ENCODE measurements at places on chromosomes 2 and 18. TPM values are rescaled to one million over a fixed set of nuclear protein-coding genes. Genes with fewer than 3 reads are reported as not detected.
A peak's percentile ranks its signal among the peaks of the same experiment; 100 is the strongest.

Gene UGT1A3
- total RNA-seq, result not detected

DNA sequence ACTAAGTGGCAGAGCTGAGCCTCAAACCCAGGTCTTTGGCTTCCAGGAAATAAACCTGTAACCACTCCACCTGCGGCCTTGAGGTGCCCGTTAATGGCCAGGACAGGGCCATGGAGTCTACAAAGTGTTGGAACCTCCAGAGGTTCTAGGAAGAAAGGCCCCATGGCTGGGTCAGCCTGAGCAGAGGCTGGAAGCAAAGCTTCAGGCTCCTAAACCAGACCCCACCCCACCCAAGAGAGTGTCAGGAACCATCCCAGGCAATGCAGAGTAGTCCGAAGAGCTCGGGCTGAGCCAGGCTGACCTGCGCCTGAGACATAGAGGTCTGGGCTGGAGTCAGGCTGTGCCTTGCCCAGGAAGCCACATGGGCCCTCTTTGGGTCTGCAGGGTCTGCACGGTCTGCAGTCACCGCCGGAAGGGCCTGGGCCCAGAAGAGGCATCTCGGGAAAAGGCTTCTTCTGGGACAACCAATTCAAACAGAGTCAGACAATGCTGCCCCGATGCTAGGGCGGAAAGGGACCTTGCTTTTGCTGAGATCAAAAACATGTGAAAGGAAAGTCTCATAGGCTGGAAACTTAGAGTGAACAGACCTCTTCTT lies 6.4 kb downstream of the CIB4 start:
- no peak overlapping the region for H3K27ac ChIP-seq
- no peak for DNase-seq

Gene AQP12B
- not detected for total RNA-seq

GRCh38 chr2:240286596-240286995 lies 146.1 kb upstream of the OTOS start:
- H3K27ac ChIP-seq, result no peak overlapping the region
- no peaks in the 10 kb centered on the region for H3K27me3 ChIP-seq
- H3K4me1 ChIP-seq, result no peaks in the 10 kb centered on the region
- no peak overlapping the region for H3K4me3 ChIP-seq

Gene REG1A
- not detected for total RNA-seq

GRCh38 chr2:207254591-207255464 lies 89.1 kb upstream of the KLF7 start:
- no peaks in the 10 kb centered on the region for H3K27me3 ChIP-seq
- H3K4me3 ChIP-seq, result no peak overlapping the region
- no peaks in the 10 kb centered on the region for H3K36me3 ChIP-seq
- H3K27ac ChIP-seq, result no peak overlapping the region

DNA sequence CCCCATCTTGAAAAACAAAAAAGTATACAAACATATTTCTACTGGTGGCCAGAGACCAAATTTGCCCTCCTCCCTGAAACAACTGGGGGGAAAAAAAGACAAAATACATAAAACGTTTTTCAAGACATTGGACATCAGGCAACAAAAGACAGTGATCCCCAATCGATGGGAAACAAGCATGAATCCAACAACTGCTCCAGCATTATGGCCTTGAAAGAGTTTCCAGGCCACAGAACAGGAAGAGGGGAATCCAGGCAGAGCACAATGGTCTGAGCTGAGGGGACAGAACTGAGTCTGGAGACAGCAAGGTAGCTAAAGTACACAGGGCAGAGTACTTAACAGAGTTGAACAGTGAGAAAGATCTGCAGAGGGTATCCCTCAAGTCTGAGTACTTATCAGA lies 4.4 kb downstream of the CCDC88A start:
- H3K36me3 ChIP-seq, result peaks cover 2% of the 10 kb centered on the region
- peaks cover 19% of the 10 kb centered on the region for H3K4me1 ChIP-seq
- H3K27ac ChIP-seq, result no peak overlapping the region
- H3K4me3 ChIP-seq, result no peak overlapping the region

- no peaks in the 10 kb centered on the region for H3K36me3 ChIP-seq
- no peak overlapping the region for H3K27ac ChIP-seq
- H3K27me3 ChIP-seq, result no peaks in the 10 kb centered on the region
- H3K4me3 ChIP-seq, result no peak overlapping the region
- no peaks in the 10 kb centered on the region for H3K4me1 ChIP-seq
- no peak for DNase-seq
Measured at GRCh38 chr2:235413064-235413463, 80.8 kb upstream of the AGAP1 start.

DNA sequence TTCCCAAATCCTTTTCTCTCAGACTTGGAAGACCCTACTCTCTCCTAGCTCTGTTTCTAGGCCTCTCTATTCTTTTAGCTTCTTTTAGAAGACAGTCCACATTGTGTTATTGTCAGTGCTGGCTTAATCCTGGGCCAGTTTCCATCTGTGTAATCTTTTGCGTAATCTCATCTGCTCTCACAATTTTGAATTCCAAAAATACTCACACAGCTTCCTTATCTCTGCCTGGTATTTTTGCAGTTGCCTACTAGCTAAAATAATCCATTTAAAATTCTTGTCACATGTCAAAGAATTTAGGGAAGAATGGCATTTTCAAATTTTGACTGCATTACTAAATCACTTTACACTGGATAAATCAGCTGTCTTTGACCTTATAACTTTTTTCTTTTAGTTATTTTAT lies 200.6 kb upstream of the MEX3C start:
- H3K36me3 ChIP-seq, result no peaks in the 10 kb centered on the region
- no peak overlapping the region for H3K27ac ChIP-seq
- no peak for DNase-seq
- H3K4me3 ChIP-seq, result no peak overlapping the region

GRCh38 chr2:107325981-107326786 lies 440.2 kb upstream of the ST6GAL2 start:
- H3K36me3 ChIP-seq, result no peaks in the 10 kb centered on the region
- no peaks in the 10 kb centered on the region for H3K27me3 ChIP-seq
- H3K4me3 ChIP-seq, result no peak overlapping the region
- DNase-seq, result no peak
- H3K27ac ChIP-seq, result no peak overlapping the region

DNA sequence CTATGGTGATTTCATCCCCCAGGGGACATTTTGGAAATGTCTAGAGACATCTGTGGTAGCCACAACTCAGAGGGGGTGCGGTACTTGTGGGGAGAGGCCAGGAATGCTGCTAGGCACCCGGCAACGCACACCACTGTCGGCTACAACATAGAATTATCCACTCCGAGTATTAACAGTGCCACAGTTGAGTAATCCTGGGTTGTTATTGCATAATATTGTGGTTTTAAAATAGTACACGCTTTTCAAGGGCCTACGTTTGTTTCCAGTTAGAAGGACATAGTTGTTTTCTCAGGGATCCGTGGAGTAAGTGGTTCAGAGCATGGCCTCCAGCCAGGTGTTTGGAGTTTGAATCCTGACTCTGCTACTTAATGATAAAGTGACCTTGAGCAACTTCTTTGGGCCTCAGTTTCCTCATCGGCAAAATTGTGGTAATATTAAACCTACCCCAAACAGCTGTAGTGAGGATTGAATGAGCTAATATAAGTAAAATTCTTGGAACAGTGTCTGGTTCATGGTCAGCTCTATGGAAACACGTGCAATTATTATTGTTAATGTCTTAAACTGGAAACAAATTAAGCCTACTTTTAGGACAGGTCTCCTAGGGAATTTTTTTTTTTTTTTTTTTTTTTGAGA lies 24.5 kb downstream of the CYP27A1 start:
- no peaks in the 10 kb centered on the region for H3K27me3 ChIP-seq
- peak; percentile 100 for DNase-seq
- peak overlapping the region; percentile 79 for H3K27ac ChIP-seq

Gene ZSWIM2
- total RNA-seq, result not detected

- peaks cover 18% of the 10 kb centered on the region for H3K4me1 ChIP-seq
- H3K27ac ChIP-seq, result no peak overlapping the region
- H3K36me3 ChIP-seq, result peaks cover 66% of the 10 kb centered on the region
- no peaks in the 10 kb centered on the region for H3K27me3 ChIP-seq
Measured at GRCh38 chr2:3580449-3580848, 5.4 kb downstream of the RPS7 start.

DNA sequence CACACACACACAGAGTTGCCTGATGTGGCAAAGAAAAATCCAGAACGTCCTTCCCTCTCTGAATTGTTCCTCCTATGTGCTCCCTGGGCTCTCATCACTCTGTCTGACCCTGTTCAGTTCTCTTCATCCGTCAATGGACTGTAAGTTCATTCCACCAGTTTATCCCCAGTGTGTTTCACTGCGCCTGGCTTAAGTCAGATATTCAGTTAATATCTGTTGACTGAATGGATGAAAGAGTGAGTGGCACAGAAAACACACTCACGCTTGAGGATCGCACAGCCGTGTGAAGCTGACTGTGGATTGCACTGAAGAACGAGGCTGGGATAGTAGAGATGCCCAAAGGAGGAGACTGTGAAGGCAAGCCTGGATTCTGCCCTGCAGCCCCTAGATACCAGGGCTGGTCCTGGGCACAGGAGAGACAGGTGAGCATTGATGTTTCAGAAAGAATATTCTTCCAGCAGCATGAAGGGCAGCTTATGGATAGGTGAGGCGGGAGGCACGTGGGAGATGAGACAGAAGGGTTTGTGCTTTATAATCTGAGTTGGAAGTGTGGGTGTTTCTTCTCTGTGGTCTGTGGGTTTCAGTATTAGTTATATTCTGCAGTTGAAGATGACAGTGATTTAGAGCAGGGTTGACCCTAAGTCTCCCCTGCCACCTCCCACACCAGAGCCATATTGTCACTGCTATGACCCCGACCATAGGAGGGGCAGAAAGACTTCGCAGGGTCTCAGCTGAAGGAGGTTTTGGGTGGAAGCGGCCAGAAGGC lies 129.9 kb downstream of the SOCS6 start:
- no peak overlapping the region for H3K4me3 ChIP-seq
- no peaks in the 10 kb centered on the region for H3K27me3 ChIP-seq
- no peak overlapping the region for H3K27ac ChIP-seq
- no peaks in the 10 kb centered on the region for H3K36me3 ChIP-seq

GRCh38 chr2:127225186-127225960 lies 5.3 kb upstream of the CYP27C1 start:
- H3K36me3 ChIP-seq, result no peaks in the 10 kb centered on the region
- H3K27me3 ChIP-seq, result no peaks in the 10 kb centered on the region
- H3K27ac ChIP-seq, result no peak overlapping the region
- H3K4me1 ChIP-seq, result no peaks in the 10 kb centered on the region

Gene DOCK10
- total RNA-seq, result not detected

DNA sequence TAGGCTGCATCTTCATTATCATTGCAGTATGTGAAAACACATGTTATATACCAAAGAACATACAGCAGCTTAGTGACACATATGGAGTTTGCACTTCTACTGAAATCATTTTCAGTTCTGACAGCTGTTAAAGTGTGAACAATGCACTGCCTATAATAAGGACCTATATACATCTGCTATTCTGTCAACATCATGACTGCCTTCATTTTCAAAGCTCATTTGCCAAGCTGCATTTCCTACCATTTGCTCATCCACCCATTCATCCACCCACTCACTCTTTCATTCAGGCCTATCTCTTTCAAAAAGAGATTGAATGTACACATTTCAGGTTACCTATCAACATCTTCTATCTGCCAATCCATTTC lies 81.7 kb upstream of the STK17B start:
- no peak for DNase-seq
- H3K27ac ChIP-seq, result no peak overlapping the region
- H3K4me1 ChIP-seq, result no peaks in the 10 kb centered on the region
- no peaks in the 10 kb centered on the region for H3K27me3 ChIP-seq

GRCh38 chr2:74199275-74199701 lies 873 bp downstream of the MTHFD2 start:
- peak overlapping the region; percentile 92 for H3K27ac ChIP-seq
- no peaks in the 10 kb centered on the region for H3K27me3 ChIP-seq
- H3K4me1 ChIP-seq, result peaks cover 6% of the 10 kb centered on the region
- H3K4me3 ChIP-seq, result peak overlapping the region; percentile 67
- no peak for DNase-seq
- H3K36me3 ChIP-seq, result no peaks in the 10 kb centered on the region

Gene GKN2
- not detected for total RNA-seq

Gene GAREM2
- 1.2 TPM for total RNA-seq

DNA sequence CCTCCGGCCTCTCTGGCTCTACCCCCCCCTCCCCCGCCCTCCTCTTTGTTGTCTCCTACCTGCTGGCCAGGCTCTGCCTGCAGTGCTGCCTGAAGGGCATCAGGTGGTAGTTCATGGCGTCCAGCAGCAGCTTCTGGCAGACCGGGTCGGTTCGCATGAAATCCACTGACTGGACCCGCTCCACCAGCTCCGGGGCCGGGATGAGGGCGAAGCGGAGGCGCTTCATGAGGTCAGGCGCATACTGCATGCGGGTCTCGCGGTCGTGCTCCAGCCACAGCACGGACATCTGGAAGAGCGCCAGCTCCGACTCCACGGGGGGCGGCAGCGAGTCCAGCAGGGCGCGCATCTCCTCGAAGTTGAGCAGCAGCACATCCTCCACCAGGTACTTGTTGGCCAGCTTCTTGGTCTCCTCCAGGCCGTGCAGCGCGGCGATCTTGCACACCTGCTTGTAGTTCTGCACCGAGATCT lies 3.2 kb downstream of the KLHL14 start:
- peak overlapping the region; percentile 85 for H3K4me3 ChIP-seq
- H3K36me3 ChIP-seq, result no peaks in the 10 kb centered on the region
- H3K4me1 ChIP-seq, result peaks cover 47% of the 10 kb centered on the region
- H3K27me3 ChIP-seq, result no peaks in the 10 kb centered on the region
- peak overlapping the region; percentile 87 for H3K27ac ChIP-seq
- peak; percentile 55 for DNase-seq

Gene KCNJ13
- not detected for total RNA-seq

Gene ERICH2
- 1.5 TPM for total RNA-seq

DNA sequence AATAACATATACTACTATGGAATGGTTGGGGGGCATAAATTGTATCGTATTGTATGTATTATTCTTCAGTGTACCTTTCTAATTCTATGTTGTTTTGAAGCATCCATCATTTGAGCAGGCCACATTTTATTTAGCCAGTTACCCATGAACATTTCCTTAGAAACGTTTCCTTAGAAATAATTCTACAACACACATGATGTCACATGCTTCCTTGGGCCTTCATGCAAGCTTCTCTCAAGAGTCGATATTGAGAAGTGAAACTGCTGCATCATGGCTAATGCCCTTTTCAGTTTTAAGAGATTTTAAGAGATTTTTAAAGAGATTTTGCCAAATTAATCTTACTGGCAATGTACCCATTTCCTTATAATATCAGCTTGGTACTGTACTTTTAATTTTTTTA lies 63.9 kb downstream of the ALPK2 start:
- peaks cover 7% of the 10 kb centered on the region for H3K4me1 ChIP-seq
- H3K27ac ChIP-seq, result no peak overlapping the region
- DNase-seq, result no peak
- H3K4me3 ChIP-seq, result no peak overlapping the region
- no peaks in the 10 kb centered on the region for H3K27me3 ChIP-seq
